Left colon (tissue), 2 donors: ENCODE measurements at places on chromosomes 7 and 10. TPM values are rescaled to one million over a fixed set of nuclear protein-coding genes. Genes with fewer than 3 reads are reported as not detected.

The CTAGE4 gene
- total RNA-seq: 5.1 TPM

The CALML3 gene
- 0.09 TPM for total RNA-seq

DNA sequence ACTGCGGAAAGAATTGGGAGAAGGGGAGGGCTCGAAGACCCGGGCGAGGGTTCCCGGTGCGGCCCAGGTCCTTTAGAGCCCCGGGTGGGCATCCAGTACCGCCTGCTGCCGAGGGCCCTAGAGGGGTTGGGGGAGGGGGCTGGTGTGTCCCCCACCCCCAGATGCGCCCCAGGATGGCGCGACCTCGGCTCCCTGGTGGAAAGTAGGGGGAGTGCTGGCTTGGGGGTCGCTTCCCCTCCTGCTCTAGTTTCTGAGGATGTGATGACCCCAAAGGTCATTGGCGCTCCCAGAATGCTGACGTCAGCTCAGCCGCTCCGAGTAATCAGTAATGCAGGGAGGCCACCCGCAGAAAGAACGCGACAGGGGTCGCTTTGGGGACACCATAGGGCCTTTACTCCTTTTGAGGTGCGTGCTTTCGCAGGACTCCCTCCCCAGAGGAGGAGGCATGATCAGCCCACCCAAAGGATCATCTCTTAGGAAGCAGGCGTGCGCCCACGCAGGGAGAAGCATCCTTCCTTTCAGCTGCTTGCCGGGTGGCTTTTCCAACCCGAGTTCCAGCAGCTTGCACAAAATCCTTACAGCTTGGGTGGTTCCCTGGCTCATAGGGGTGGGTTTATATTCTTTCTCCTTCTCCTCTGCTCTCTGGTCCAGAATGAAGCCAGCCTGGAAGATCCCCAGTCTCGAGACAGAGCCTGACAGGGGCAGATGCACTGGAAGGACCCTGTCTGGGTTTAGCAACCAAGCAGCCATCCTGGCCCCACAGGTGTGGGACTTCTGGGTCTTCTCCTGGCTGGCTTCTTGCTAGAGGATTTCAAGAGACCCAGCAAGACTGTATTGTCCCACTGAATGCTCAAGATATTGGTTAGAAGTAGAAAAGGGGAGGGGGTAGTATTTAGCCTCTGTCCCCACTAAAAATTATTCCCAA lies 1.3 kb upstream of the PRKAG2 start:
- peak; percentile 54 for DNase-seq

- DNase-seq: no peak
Measured at GRCh38 chr7:50341724-50342123, 37.2 kb downstream of the IKZF1 start.

DNA sequence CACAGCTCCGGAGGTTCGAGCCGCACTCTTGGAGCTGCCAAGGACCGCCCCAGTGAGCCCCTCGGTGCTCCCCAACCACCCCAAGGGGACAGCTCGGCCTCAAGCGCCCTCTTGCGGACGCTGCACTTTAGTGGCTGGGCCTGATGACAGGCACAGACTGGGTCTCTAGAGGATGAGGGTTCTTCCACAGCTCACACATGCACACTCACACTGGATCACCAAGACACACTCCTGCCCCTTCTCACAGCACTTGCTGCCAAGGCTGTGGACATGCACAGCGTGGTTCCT lies 2.1 kb downstream of the RET start:
- no peak for DNase-seq

- peak; percentile 39 for DNase-seq
Measured at GRCh38 chr7:87926581-87927461, 7.2 kb upstream of the ADAM22 start.
